ENCODE measurements at places on chromosomes 16 and 17.
A peak's percentile ranks its signal among the peaks of the same experiment; 100 is the strongest.

DNA sequence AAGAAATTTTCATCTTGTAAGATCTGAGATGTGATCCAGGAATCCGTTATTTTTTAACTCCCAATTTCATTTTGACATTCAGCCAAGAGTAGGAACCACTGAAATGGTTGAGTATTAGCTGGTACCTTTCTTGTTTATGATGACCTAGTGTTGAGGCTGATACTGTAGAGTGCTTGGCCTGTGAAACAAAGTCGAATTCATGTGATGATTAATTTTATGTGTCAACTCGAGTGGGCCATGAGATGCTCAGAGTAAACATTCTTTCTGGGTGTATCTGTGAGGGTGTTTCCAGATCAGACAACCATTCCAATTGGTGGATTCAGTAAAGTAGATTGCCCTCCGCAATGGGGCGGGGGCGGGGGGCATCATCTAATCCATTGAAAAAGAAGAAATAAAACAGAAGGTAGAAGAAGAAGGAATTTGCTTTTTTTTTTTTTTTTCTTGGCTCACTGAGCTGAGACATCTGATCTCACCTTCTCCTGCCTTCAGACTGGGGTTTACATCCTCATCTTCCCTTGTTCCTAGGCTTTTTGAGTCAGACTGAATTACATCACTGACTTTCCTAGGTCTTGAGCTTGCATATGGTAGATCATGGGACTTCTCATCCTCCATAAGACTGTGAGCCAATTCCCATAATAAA is 264.6 kb upstream of the KCNJ16 start:
- DNase-seq, result no peak

- no peak for DNase-seq
Measured at GRCh38 chr16:55214412-55214811, 109.6 kb upstream of the IRX6 start.

- DNase-seq, result no peak
Measured at GRCh38 chr17:32723310-32723955, 153.5 kb downstream of the MYO1D start.

DNA sequence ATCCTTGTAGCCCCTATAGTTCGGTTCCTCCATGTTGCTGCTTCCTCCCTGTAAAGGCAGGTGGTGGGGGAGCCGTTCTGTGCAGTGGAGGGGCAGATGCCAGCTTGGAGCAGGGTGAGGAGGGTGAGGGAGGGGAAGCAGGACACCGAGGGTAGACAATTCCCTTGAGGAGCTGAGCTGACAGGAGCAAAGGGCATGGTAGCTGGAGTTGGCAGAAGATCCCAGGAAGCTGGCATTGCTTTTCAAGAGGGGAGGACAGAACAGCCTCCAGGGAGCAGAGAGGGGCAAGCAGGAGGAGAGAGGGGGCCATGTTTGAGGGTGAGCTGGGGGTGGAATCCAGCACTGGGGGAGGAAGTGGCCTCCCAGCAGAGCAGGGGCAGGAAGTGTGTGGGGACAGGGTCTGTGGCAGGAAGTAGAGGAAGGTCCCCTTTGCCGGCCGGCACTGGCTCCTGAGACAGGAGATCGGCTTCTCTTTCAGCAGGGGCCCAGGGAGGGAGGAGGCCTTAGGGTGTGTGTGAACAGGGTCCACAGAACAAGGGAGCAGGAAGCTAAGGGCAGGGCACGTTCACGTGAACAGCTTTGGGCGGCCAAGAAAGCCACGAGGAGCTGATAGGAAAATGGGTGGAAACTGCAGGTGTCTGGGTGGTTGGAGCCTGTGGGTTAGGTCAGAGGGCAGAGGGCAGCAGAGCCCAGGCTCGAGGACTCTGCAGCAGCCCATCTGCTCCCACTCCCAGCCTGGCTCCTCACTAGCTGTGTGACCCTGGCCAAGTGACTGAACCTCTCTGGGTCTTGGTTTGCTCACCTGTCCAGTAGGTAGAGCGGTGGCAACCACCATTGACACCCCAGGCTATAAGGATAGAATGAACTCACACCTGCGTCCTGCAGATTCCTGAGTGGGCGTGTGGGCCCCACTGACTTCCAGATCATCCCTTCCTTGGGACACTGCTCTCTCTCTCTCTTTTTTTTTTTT is 17.5 kb upstream of the SPNS2 start:
- DNase-seq, result peak; percentile 33
